Activated T-helper 1 cell treated with anti-CD3 and anti-CD28 coated beads, Interleukin-2, amount 50 U/mL, for 16 hours (primary cell): ENCODE measurements at places on chromosomes 7 and 10.

DNA sequence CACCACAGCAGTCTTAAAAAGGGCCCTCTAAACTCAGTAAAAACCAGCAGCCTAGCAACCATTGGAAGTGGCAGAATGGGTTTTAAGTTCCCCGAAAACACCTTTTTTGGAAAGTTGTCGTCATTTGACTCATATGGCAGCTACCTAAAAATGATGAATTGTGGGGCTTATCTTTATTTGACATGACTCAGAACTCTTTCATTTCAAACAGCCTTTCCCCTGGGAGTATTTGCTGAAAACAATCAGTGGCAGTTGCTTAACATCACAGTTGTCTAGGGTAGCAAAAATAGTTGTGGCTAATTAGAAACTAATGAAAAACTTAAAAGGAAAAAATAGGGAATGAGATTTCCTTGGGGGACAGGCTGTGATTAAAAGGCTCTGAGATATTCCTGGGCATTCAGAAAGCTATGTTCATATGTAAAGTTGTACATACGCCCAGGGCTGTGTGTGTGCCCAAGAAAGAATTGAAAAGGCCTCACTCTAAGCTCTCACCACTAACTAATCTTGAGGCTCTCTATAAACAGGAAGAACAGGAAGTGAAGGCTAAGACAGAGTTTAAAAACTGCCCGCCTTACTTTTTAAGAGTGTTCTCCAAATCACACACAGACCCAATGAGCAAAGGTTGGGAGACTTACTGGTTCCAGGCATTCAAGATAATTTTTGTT lies 81.7 kb upstream of the HECTD2 start:
- DNase-seq, result no peak

DNA sequence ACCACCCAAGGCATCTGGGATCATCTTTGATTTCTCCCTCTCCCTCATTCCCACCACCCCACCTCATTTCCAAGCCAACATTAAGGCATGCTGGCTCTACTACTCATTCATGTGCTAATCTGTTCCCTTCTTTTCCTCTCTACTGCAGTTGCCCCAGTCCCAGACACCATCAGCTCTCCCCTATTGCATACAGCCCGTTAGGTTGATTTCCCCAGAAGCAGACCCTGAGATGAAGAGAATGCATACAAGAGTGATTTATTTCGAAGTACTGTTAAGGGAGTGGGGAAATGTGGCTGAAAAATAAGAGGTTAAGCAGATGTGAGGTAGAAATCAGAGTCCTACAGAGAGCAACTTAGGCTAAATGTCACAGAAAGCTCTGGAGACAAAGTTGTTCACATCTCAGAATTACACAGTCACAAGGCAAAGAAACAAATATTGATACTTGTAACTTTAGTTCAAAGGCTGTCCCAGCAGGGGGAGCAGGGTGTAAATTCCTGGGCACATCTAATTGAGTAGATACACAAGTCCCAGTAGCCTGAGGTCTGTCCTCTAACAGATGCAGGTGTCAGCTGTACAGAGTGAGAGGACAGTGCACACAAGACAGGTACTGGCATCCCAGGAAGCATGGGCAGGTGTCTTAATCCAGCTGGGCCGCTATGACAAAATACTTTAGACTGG lies 20.9 kb downstream of the AKR1D1 start:
- DNase-seq, result no peak

GRCh38 chr10:29798921-29799690 lies 164.3 kb upstream of the SVIL start:
- no peak for DNase-seq

DNA sequence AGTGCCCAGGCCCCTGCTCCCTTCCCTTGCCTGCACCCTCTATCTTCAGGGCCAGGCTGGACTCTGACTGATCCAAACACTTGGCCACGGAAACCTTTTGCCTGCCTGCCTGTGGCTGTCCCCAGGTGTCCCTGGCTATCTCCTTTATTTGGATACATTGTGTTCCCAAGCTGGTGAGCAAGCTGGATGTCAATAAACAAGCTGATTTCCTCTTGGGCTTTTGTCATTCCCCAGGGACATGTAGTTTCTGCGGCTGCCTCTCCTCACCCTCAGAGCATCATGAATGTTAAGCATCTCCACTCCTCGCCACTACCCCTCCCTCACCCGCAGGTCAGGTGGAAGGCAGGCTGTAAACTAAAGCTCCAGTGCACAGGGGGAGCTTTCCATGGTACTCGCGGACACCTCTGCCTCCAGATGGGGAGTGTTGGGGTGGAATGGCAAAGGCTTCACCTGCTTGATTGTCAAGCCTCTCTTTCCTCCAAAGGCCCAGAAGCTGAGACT lies 6.9 kb downstream of the GHRHR start:
- DNase-seq, result no peak

DNA sequence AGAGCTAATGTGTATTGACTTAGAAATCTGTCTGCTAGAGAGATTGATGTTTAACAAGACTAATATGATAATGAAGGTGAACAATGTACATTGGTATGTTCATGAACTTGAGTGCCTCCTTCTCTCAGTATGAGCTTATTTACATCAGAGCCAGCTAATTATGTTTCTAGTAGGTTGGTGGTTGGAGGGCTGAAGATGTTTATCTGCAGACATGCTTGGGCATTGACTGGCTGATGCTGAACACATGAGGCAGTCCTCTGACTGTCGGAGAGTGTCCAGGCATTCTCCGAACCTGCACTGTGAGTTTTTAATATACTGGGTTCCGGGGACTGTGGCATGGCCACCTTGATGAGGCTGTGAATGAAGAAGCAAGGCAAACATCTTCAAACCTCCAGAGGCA lies 47.5 kb downstream of the BMPER start:
- no peak for DNase-seq

GRCh38 chr10:124495162-124495561 lies 33.5 kb downstream of the LHPP start:
- DNase-seq, result no peak

GRCh38 chr7:13093160-13093559 lies 405.7 kb downstream of the ARL4A start:
- no peak for DNase-seq

- DNase-seq, result no peak
Observed at GRCh38 chr7:26857506-26858240, 6.7 kb downstream of the SKAP2 start.

GRCh38 chr10:76509446-76509845 lies 1078.0 kb downstream of the LRMDA start:
- DNase-seq, result no peak

GRCh38 chr7:118214051-118214832 lies 10.3 kb upstream of the ANKRD7 start:
- peak; percentile 6 for DNase-seq

GRCh38 chr7:71543396-71543795 lies 411.5 kb downstream of the GALNT17 start:
- no peak for DNase-seq

DNA sequence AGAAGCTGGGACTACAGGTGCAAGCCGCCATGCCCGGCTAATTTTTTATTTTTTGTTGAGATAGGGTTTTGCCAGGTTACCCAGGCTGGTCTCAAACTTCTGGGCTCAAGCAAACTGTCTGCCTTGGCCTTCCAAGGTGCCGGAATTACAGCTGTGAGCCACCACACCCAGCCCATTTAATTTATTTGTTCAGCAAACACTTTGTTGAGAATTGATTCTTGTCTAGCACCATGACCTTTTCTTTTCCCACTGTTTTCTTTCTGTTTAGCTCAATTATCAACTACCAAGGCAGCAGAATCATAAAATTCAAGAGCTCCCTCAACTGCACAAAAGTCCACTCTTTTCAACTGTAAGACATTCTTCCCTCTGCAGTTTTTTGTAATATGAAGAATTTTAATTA lies 47.8 kb upstream of the PARD3 start:
- no peak for DNase-seq

- no peak for DNase-seq
Observed at GRCh38 chr7:25234336-25234735, 6.0 kb upstream of the NPVF start.

- no peak for DNase-seq
Observed at GRCh38 chr10:93746844-93747284, 10.9 kb upstream of the LGI1 start.

GRCh38 chr10:62666275-62666674 lies 138.2 kb upstream of the ADO start:
- DNase-seq, result no peak

- no peak for DNase-seq
Observed at GRCh38 chr10:43667317-43667731, 18.6 kb upstream of the ZNF32 start.

- no peak for DNase-seq
Observed at GRCh38 chr10:124516181-124516580, 54.6 kb downstream of the LHPP start.

DNA sequence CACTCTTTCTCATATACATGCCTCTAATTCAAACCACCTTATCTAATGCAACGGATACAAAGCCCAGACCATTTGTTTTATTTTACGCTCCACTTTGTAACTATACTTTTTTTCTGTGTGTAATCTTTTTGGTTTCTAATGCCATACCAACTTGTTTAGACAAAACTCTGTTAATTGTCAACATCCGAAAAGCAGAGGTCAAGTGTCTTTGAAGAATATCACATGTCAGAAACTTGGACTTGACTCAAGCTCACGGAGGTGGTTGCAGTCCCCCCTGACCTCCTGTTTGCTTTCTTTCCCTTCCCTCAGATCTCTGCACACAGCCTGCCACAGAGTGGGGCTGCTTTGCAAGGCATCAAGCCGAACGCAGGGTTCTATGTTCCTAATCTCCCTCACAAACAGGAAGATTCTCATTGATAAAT lies 698.9 kb downstream of the PARD3 start:
- DNase-seq, result no peak

- no peak for DNase-seq
Observed at GRCh38 chr7:107948645-107949442, 54.1 kb downstream of the LAMB1 start.

GRCh38 chr10:86102451-86102850 lies 264.1 kb downstream of the GRID1 start:
- DNase-seq, result no peak

GRCh38 chr7:22607180-22607579 lies 107.2 kb upstream of the STEAP1B start:
- no peak for DNase-seq

GRCh38 chr7:135232720-135233119 lies 918 bp upstream of the STRA8 start:
- no peak for DNase-seq

GRCh38 chr10:88062798-88063472 lies 199.5 kb downstream of the PTEN start:
- no peak for DNase-seq

DNA sequence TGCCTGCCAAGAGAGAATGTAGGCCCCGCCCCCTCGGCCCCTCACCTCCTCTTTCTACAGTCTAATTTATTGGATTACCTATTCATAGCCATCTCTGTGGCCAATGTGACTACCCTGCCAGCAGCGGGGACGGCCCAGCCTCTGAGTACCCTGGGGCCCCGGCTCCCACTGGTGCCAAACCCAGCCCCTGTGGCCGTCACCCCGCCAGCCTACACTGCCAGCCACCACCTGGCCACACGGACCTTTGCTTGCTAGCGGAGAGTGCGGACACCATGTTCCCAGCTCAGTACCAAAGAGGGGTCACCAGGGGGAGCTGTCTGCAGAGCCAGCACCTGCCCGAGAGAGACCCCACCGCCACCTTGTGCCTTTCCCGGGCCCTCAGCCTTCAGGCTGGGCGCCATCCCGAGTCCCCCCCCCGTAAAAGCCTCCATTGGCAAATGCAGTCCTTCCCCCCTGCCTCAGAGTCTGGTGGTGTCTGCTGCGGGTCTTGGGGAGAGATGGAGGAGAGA lies 511.1 kb downstream of the ZNF37A start:
- no peak for DNase-seq

- DNase-seq, result no peak
Observed at GRCh38 chr10:43392748-43393147, 16.2 kb downstream of the HNRNPF start.

GRCh38 chr7:106222545-106222944 lies 62.2 kb downstream of the NAMPT start:
- DNase-seq, result no peak

DNA sequence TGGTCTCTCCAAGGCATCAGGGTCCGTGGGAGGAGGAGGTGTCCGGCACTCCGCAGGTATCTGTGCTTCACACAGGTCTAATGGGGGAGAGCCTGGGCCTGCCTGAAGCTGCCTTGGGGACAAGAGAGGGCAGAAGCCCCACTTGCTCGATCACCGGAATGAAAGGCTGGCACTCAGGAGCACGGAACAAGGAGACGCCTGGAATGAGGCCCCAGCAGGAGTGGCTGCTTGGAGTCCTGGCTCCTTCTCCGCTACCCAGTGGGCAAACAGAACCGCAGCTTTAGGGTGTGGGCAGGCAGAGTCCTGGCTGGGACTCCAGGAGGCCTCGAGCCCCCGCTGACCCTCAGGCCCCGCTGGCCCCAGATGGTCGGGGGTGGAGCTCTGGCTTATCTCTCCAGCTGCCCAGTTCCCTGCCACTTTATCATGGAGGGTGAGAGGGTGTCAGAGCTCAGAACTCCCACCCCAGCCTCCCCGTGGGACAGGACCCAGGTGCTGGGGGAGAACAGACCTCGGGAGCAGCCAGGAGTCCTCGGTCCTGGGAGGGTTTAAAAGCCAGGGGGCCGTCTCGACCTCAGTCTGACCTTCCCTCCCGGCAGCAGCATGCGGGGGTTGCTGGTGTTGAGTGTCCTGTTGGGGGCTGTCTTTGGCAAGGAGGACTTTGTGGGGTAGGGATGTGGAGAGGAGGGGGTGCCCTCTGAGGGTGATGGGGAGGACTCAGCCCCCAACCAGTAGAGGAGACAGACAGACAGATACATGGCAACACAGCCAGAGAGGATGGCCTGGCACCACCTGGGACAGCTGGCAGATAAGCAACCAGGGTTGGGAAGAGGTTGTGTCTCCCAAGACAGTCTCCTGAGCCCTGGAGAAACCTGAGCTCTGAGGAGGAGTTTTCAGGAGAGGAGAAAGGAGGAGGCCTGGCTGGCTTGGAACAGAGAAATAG lies at the start of gene CPA1:
TSS of gene CPA1 (plus strand) at position 574 of the 940 bp plus-strand sequence. CDS start at position 601, 27 bp downstream.
- DNase-seq, result no peak

DNA sequence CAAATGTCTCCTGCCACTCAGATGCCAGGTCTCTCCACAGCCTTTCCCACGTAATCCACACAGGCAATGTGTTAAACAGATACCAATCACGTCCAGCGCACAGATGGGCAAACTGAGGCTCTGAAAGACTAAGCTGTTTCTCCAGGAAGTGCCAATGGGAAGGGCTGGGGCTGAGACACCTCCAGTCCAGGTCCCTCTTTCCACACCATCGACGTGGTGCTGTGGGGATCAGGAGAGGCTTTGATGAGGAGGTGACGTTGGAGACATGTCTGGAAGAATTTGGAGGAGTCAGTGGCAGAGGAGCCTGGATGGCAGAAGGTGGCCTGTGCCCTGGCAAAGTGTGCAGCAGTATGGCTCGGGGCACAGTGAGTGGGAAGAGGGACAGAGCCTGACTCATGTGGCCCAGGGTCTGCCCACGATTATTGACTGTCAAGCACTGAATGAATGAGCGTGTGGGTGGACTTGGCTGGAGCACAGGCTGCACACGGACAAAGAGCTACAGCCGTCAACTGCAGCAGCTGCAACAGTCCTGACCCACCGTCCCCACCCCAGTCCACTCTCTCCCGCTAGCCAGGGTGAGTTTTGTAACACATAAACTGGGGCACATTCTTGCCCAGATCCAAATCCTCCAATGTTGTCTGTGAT lies 40.8 kb upstream of the HSPA12A start:
- DNase-seq, result no peak

GRCh38 chr7:148941598-148942275 lies 57.6 kb upstream of the EZH2 start:
- DNase-seq, result peak; percentile 25

GRCh38 chr10:129419397-129419796 lies 47.6 kb upstream of the MGMT start:
- no peak for DNase-seq

GRCh38 chr10:2279711-2280110 lies 542.4 kb upstream of the ADARB2 start:
- DNase-seq, result no peak
